AG09309 (cell line): ENCODE measurements at places on chromosomes 16 and 17.

GRCh38 chr16:53112015-53112414, 57.2 kb downstream of the CHD9 start:
- no peak for DNase-seq

DNA sequence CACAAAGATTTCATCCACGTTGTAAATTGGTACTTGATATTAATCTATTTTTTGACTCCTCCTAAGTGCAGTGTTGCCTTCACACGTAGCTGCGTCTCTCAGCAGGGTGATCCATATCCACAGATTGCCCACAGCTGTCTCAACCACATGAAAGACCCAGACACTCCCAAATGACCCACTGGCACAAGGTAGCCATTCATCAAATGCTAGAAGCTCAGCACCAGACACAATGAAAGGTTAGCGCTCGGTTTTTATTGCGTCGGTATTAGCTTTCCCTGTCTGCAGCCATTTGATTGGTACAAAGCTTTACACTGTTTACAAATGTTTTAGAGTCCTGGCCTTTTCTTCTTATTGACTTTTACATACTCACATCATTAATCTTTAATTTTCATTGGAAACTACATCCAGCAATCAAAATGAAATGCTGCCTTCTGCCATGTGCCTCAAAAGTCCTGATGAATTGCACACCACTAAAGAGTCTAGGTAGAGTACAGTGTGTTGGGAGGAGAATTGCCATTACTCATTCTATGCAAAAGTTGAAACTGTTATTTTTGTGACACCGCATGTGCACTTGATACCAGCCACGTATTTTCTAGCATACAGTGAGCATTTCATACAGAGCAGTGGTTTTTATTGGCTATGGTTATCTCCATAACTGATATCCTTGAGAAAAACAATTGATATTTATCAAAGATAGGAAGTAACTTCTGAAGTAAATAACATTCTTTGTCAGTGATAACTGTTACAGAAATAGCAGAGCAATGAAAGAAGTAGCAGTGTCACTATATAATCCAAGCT, 127.3 kb upstream of the NUDT7 start:
- DNase-seq, result no peak

- no peak for DNase-seq
Measured at GRCh38 chr16:25134166-25134700, 22.7 kb downstream of the LCMT1 start.

DNA sequence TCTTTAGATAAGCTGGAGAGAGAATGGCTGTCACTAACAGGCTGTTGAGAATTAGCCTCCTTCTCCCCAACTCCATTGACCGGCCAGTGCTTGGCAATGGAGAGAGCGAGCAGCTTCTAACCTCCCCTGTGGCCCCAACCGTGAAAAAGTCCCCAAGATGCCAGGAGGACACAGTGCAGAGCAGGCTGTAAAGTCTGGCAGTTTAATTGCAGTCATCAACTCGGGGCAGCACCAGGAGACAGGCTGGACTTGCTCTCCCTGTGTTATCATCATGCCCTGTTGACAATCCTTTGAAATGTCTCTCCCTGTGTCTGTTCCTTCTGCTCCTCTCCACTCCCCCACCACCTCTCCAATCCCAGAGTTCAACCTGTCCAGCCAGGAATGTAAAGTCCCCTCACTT, 705 bp upstream of the CDRT4 start:
- DNase-seq, result no peak

GRCh38 chr16:86955136-86955855, 361.9 kb downstream of the C16orf95 start:
- DNase-seq, result no peak

DNA sequence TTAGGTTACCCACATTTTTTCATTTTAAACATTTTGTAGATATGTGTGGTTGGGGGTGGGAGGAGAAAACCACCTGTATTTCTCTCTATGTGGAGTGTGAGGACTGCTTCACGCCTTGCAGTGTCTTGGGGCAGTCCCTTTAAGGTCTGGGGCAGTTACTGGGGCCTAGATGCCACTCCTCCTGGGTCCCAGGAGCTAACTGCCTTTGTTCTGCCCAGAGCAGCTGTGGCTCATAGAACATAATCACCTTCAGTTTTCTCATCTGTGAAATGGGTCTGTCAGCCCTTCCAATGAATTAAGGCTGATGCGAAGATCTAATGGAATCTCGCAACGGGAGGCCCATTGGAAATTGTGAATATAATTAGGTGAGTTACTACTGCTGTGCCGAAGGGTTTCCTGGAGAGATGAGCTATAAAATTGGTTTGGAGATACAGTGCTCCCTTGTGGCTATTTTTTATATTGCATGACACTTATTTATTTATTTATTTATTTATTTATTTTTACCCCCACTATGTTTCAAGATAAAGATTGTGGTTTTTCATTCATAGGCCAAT, 22.9 kb downstream of the DHRS7C start:
- no peak for DNase-seq
